Activated naive CD4-positive, alpha-beta T cell (primary cell): ENCODE measurements at places on chromosomes 5 and 9.

DNA sequence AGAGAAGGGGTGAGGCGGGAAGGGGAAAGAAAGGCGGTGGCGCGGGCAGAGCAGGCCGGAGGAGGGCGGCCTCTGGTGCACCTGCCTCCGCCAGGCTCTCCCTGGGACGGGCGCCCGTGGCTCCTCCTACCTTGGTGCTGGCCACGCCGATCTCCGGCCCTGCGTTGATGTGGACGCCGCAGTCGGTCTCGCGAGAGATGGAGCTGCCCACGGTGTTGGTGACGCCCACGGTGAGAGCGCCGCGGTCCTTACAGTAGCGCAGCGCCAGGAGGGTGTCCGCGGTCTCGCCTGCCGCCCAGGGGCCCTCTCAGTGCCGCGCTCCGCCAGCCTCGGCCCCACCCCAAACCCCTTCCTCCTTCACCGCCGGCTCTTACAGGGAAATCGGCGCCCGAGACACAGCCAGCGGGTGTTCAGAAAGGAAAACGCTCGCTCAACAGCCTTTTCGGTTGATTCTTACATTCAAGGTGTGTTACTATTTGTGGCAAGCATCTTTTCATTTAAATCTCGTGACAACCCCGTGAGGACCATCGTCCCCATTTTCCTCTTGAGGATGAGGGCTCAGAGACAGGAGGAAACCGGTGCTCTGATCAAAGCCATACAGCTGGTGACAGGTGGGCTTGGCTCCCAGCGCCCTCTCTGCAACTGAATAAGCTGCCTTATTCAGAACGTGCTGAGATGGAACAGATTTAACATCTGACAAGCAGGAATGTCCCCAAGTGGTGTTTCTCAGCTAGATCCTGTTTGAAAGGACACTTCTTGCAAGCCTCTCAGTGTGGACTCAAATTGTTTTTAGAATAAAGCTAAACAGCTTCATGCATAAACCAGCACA is 22.0 kb upstream of the MAPK9 start:
- no peak for DNase-seq

DNA sequence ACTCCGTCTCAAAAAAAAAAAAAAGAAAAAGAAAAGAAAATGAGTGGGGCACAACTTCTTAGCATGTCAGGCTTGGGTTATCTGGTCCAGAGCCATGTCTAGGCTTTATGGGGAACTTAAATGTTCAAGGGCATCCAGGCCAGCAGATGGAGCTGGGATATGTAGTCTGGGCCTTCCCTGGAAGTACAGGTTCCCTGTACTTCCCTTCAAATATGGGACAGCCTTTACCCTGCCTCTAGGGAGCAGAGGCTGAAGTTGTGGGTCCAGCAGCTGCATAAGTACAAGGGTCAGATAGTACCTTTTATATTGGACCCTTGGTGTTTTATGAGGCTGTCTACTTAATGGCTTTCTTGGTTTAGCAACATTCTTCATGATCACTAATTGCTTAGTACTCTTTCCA is 42.1 kb downstream of the FAF2 start:
- DNase-seq = no peak

- no peak for DNase-seq
Observed at GRCh38 chr5:145912594-145912993, 23.8 kb upstream of the SH3RF2 start.

DNA sequence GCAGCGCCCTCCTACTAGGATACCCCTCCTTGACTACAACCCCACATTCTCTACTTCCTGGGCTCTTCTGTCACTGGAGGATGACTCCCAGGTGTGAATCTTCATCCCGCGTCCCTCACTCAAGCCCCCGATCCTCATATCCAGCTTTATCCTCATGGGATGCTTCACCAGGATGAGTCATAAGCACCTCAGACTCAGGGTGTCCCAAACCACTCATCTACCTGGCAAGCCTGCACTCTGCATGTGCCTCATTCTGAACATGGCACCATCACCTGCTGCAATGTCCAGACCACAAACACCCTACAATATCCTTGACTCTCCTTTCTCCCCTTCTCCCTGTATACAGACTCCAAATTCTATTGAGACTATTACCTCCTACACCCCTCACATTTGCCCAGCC is 1.5 kb upstream of the TGFBI start:
- no peak for DNase-seq

DNA sequence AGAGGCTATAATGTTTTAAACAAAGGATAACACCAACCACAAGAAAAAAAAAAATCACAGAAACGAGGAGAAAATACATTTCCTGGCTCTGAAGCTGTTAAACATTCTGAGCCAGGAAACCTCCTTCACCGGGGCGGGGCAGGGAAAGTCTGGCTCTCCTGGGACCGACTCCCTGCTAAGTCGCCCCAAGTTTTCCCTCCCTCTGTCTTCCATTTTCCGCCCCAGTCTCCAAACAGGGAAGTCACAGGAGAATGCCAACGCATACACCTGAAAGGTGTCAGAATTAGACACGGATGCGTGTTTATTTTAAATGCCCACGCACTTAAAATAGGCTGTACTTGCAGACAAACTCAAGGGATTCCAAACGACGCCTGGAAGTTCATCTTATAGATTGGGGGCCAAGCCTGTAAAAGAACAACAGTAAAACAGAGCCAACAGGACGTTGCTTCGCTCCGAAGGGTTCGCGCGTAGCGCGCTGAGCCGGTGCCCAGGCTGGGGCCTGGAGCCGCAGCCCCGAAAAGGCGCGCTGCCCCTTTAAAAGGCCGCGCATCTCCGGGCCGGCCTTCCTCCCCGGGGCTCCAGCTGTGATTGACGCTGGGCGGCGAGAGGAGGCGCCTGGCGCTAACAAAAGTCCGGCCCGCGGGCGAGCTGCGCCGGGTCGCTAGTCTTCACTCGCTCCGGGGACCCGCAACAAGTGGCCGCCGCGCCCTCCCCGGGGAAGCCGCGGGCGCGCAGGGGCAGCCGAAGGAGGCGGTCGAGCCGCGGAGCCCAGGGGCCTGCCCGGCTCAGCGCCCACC is at the start of gene FBXL7:
Gene FBXL7, plus strand, starts transcription at position 653 of the 797 bp plus-strand sequence.
- no peak for DNase-seq

GRCh38 chr5:124708086-124708485 is 38.4 kb downstream of the ZNF608 start:
- no peak for DNase-seq

DNA sequence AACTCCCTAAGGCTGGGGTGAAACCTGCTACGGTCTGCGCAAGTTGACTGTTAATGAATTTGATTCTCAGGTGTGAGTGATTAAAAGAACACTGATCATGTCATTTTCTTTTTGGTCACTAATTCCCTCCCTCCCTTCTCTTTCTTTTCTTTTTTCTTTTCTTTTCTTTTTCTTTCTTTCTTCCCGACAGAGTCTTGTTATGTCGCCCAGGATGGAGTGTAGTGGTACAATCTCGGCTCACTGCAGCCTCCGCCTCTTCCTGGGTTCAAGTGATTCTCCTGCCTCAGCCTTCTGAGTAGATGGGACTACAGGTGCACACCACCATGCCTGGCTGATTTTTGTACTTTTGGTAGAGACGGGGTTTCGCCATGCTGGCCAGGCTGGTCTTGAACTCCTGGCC is 2.6 kb downstream of the ANXA1 start:
- DNase-seq = no peak

DNA sequence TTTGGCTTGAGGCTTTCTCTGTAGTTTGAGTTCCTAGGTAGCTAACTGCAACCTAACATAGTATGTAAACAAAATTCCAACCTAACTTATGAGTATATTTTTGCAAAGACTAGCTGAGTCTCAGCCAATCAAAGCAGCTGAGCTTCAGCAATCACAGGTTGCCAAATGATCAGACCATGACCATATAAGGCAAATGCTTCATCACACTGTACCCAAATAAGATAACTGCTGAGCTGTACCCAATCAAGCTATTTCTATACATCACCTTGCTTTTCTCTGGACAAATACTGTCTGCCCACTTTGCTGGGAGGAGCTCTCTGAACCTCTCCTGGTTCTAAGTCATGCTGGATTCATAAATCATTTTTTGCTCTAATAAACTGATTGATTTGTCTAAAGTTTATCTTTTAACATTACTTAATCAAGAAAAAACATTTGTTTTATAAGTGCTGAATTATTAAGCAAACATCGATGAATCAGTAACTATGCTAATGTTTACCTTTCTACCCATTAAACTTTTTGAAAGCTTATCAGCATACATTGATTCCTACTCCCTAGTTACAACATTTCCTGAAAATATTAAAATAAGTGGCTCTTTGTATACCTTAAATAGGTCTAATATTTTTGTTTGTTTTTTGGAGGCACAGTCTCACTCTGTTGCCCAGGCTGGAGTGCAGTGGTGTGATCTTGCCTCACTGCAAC is 129.7 kb upstream of the PCA3 start:
- DNase-seq = no peak

DNA sequence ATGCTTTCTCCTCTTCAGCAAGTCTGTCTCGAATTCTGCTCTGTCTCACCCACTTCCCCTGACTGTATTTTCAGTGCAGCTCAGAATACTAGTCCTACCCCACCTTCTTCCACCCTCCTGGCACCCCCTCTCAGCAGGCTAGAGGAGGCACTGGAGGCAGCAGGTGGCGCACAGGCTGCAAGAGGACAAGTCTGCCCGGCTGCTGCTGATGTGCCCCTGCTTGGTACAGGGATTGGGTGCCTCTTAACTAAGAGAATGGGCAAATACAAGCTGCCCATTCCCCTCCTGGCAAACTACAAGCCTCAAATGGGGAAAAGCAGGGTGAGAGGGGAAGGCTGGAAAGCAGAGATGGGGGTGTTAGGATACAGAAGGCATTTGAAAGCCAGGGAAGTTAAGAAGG is 5.1 kb downstream of the TLN1 start:
- DNase-seq = no peak

DNA sequence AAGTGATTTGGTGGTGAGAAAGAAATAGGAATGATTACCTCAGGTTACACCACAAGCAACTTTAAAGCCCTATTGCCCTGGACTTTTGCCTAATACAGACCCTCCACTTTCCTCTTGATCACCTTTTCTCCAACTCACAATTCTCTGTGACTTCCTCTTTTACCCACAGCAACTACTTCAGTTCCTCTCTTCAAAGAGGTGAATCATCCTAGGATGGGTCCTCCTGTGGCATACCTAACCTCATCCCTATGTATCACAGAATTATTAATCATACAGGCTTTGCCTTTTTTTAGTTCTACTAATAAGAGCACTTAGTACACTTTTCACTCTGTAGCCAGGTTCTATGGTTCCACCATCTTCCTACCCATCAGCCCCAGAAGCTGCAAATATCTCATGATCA is 19.6 kb upstream of the INSL6 start:
- no peak for DNase-seq

DNA sequence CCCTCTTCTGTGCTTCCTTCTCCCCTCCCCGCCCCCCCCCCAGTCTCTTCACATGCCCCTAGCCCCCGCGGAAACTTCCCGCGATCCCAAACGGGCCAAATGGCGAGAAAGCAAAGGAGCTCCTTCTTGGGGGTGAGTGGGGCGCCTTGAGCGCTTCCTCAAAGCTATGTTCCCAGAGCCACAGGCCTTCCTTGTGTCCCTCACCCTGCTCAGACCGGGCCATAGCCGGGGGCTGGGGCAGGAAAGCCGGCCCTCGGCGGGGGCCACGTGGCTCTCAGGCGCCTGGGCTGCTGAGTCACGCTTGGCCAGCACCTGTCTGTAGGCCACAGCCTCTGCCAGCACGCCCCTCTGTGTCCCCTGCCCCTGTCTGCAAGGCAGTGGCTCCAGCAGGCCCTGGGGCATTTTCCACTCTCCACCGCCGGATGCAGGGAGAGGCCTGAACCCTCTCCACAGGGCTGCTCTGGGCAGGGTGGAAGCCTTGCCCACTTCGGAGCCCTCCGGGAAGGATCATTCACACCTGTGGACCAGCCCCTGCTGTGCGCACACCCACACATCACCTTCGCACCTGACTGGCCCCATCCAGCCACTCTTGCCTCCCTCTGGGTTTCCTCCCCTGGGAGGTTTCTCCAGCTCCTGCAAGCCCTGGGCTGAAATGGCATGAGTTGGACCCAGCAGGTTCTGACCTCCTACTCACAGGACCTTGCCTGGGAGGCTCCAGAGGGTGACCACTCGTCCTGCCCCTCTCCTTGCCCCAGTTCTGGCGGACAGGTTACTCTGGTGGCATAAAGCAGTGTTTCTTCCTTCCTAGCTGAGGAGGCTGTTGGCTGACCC is 1.2 kb upstream of the SQSTM1 start:
- DNase-seq = no peak

DNA sequence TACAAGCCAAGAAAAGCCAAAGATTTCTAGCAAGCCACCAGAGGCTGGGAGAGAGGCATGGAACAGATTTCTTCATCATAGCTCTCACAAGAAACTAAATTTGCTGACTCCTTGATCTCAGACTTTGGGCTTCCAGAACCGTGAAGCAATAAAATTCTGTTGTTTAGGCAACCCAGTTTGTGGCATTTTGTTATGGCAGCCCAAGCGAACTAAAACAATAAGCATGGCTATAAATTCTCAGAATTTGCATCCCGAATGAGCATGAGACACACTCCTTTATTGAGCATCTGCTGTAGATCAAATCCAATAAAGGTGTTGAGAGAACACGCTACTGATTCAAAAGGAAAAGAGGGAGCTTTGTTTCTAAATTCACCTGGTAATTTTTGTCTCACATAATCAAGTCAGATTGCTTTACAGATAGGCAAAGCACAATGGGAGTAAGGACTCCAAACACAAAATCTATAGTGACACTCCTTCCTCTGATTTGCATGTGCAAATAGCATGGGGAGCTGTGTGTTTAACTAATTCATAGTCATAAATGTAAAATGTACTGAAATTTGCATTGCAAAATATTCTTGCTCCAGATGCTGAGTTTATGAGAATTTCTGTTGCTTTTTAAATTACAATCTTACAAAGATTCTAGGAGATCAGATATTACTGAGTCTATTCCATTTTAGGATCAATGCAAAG is 308.7 kb downstream of the MED10 start:
- DNase-seq = no peak

- no peak for DNase-seq
Observed at GRCh38 chr9:115369322-115369957, 251.5 kb upstream of the TNC start.
